Hindlimb muscle (tissue), 1 donor: ENCODE measurements at places on chromosomes 1 and 21.

GRCh38 chr1:210596641-210597040 lies 267.9 kb downstream of the HHAT start:
- DNase-seq = no peak

- DNase-seq = peak; percentile 2
These were observed 1326.5 kb upstream of the B3GALT2 start for GRCh38 chr1:194512957-194513356.

- no peak for DNase-seq
These were observed 279.2 kb upstream of the DUSP10 start for GRCh38 chr1:222021129-222021528.

DNA sequence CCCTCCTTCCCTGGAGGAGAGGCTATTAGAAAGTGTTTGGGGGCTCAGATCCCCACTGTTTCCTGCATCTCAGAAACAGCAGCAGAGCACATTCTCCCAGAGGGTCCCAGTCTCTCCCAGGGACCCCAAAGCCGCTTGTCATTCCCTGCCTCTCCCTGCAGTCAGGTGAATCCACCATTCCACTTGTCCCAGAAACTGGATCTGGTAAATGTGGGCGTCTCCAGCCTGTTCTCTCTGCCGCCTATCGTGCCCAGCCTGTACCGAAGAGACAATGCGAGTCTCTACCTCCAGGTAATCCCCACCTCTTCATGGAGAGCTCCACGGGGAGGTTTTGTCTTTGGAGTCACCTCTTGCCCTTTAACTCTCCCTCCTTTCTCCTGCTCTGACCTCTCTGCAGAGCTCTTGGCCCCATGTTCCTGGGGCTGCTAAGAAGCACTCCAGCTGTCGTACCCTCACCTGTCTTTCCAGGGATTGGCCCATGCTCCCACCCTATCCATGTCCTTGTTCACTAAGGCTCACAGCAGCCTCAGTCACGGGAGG lies 26.9 kb downstream of the INAVA start:
- DNase-seq = no peak

DNA sequence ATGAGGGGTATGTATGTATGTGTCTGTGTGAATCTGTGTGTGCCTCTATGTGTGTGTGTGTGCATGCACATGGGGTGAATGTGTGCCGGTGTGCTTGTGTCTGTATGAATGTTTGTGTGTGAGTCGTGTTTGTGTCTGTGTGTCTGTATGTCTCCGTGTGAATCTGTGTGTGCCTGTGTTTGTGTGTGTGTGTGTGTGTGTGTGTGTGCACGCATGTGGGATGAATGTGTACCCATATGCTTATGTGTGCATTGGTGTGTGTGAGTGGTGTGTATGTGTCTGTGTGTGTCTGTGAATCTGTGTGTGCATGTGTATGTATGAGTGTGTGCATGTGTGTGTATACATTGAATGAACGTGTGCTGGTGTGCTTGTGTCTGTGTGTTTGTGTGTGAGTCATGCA lies 88.9 kb downstream of the MATN1 start:
- DNase-seq = no peak

DNA sequence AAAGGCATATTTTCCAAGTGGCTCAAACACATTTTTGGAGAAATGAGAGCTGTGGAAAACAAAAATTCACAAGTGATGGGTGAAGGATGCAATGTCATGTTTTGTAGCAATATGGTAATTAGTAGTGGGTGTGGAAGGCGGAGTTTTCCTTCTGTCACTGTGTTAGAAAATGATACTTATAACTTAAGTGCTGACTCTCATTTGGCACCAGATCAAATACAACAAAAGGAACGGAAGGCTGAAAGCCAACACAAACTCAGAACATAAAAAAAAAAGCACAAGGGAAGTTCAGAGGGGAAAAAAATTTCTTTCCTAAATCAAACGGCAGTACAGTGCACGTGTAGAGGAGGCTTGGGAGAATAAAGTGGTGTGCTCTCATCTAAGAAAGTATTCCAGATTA lies at the start of gene TNFSF18:
Gene TNFSF18, minus strand, starts transcription at position 77 of the 400 bp plus-strand sequence. Its CDS starts 45 bp downstream, at position 32.
- peak; percentile 11 for DNase-seq

DNA sequence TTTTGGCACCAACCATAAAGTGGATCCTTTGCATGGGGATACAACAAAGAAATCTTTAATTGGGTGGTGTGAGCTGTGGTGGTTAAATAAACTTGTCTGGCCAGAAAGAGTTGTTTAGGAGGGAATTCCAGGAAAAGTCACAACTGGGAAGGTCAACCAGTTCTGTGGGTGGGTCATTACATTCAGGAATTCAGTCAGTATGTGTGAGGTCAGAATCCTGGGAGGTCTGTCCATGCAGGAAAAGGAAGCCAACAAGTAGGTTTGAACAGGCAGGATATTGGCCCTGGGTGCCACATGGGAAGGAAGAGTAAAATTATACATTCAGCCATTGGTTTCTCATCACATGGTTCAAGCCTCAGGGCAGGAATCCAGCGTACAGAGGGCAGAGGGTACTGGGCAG lies 162.3 kb upstream of the ADAMTS5 start:
- DNase-seq = no peak

GRCh38 chr1:54110996-54111395 lies 41.8 kb downstream of the CDCP2 start:
- DNase-seq = no peak

- DNase-seq = no peak
These were observed 13.0 kb downstream of the EXTL2 start for GRCh38 chr1:100881687-100882086.

GRCh38 chr21:34052171-34052570 lies 21.2 kb upstream of the MRPS6 start:
- DNase-seq = no peak

GRCh38 chr1:15254559-15254958 lies 7.5 kb downstream of the FHAD1 start:
- no peak for DNase-seq

GRCh38 chr1:162660574-162660973 lies 28.3 kb downstream of the DDR2 start:
- no peak for DNase-seq

DNA sequence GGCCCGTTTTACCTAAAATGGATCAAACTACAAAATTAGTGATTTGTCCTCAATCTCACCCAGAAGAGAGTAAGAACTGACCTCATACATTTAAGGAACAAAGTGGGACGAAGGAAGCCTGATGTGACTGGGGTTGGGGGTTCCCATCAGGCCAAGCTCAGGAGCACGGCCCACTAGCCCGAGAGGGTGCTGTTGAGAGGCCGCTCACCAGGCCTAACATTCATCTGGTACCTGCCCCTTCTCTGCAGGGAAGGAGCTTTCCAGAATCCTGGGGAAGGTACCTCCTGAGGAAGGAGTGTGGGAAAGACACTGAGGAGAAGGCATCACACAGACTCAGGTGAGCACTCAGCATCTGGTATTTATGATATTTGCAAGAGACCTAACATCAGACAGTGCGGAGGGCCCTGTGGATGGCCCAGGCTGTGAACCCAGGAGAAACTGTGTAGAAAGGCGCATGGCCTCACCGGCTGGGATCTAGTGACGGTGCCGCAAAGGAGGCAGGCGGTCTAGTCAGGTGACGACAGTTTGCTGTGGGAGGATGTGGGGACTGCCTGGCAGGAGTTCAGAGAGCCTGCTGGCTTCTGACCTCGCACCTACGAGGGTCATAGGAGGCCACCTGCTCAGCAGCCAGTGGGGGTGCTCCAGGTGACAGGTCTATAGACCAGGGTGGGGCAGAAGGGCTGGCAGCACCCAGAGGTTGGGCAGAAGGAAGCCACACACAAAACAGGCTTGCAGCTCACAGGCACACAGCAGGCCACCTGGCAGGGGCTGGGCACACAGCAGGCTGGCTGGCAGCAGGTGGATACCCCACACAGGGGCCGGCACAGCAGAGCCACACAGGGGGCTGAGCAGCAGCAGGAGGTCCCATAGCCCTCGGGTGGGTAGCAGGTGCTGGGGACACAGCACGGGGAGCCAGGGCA lies 543 bp downstream of the KRTAP12-4 start:
- DNase-seq = no peak

DNA sequence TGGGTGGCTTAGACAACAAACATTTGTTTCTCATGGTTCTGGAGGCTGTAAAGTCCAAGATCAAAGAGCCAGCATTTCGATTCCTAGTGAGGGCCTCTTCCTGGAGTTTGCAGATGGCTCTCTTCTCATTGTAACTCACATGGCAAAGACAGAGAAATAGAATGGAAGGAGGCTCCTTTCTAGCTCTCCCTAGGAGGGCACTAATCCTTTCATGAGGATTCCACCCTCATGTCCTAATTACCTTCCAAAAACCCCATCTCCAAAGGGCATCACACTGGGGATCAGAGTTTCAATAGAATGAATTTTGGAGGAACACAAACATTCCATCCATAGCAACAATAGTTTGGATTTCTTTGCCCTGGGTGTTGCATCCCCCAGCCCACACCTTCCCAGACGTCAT lies 247.3 kb downstream of the TTLL7 start:
- DNase-seq = no peak

DNA sequence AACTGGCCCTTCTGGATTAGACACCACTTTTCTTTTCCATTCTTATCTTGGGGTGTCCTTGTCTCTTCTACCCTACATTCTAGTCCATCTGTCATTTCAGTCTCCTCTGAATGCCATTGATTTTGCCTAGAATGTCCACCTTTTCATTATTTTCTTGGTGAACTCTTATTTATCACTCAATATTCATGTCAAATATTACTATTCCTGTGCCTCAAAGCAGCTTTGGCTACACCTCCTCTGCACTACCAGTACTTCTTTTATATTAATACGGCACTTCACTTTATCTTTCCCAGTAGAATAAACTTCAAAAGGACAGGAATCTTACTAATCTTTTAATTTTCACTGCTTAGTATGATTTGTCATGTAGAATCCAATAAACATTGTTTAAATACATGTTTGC lies 186.4 kb upstream of the DPYD start:
- DNase-seq = no peak

- no peak for DNase-seq
These were observed 32.7 kb upstream of the KHDRBS1 start for GRCh38 chr1:31980835-31981455.

- no peak for DNase-seq
These were observed 4.6 kb downstream of the ZNF281 start for GRCh38 chr1:200405264-200405663.

DNA sequence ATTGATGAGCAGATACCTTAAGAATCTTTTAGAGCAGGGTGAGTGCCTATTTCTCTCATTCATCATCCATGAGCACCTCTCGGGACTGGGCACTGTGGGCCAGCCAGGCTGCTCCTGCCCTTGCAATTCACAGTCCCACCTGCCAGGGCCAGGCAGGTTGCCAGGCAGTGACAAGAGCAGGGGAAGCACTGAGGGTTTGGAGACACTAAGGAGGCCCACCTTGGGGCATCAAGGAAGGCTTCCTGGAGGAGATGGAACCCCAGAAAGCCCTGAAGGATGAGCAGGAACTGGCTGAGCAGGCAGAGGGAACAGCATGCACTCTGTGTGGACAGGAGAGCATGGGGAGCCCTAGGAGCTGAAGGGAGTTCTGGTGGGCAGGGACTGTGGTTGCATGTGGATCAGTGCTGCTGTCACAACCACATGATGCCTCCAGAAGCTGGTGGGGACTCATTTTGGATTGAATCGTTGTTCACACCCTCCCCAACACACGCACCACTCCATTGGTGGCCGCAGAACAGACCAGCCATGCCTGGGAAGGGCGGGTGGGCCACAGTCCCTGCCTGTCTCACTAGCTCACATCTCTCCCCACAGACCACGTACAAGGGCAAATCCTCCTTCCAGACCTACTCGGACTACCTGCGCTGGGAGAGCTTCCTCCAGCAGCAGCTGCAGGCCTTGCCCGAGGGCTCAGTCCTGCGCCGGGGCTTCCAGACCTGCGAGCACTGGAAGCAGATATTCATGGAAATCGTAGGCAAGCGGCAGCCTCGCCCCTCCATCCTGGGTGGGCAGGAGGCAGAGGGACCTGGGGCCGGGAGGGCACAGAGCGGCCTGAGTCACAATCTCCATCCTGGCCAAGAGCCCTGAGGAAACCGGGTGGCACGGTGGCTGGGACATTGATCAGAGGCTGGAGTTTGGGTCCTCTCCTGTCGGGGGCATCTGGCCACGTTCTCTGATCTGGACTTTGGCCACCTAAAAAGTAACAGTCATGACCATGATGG lies 55.1 kb downstream of the DISP3 start:
- DNase-seq = no peak

- DNase-seq = no peak
These were observed 293.3 kb upstream of the RUNX1 start for GRCh38 chr21:35342440-35342839.

- no peak for DNase-seq
These were observed 1.6 kb downstream of the CD84 start for GRCh38 chr1:160577671-160578070.

DNA sequence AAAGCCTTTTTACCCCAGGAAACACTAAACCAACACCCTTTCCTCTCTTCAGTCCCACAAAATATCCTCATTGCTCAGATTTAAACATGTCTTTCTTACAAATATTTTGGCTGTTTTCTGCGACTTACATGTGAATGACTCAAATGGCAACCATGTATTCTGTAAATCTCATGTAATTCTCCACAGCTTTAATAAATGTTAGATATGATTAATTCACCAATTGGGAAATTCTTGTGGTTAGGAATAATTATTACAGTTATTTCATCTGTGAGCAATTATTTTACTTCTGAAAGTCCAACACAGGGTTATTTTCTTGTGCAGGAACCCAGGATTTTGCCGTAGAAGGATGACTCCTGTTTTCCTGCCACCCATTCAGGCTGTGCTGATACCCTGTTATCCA lies 431.5 kb downstream of the LMO4 start:
- DNase-seq = no peak

- no peak for DNase-seq
These were observed 65.5 kb upstream of the WNT4 start for GRCh38 chr1:22208268-22208972.

DNA sequence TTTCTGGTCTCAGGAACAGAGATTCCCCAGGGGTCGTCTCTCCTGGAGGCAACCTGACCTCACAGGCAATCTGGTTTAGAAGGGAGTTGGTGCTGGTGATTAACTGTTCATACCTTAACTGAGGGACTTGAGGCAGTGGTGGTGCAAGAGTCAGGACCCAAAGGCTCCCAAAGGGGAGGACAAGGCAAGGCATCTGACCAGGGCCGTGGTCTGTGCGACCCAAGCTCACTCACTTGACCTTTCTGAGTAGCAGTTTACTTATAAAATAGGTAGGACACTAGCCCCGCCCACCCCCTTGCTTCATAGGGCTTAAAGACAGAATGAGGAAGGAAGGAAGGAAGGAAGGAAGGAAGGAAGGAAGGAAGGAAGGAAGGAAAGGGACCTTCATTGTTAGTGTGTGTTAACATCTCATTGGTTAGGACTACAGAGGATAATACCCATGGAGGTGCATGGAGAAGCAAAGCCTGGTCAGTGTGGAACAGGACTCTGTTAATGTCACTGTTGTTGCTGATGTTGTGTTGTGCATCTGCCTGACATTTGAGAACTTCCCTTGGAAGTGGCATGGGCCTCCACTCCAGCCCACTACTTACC lies 4.6 kb upstream of the KCNA2 start:
- no peak for DNase-seq

GRCh38 chr1:22241250-22241649 lies 98.4 kb upstream of the WNT4 start:
- DNase-seq = no peak

GRCh38 chr1:39214998-39215873 lies 10.7 kb downstream of the MACF1 start:
- DNase-seq = no peak

- DNase-seq = no peak
These were observed 7.8 kb downstream of the OBSCN start for GRCh38 chr1:228215663-228216116.

GRCh38 chr1:56719171-56719570 lies 74.1 kb downstream of the PRKAA2 start:
- DNase-seq = no peak

GRCh38 chr1:227270554-227270953 lies 47.7 kb downstream of the CDC42BPA start:
- no peak for DNase-seq

GRCh38 chr1:245858722-245859492 lies 648.2 kb downstream of the SMYD3 start:
- DNase-seq = no peak
